ENCODE measurements at places on chromosomes 6 and 20. TPM values are rescaled to one million over a fixed set of nuclear protein-coding genes. Genes with fewer than 3 reads are reported as not detected.

The SRSF12 gene
- 1.1 TPM for total RNA-seq

GRCh38 chr20:16749573-16749972 lies 1.4 kb downstream of the OTOR start:
- H3K4me3 ChIP-seq = no peak overlapping the region
- no peak overlapping the region for H3K27ac ChIP-seq
- DNase-seq = no peak
- no peaks in the 10 kb centered on the region for H3K27me3 ChIP-seq
- no peaks in the 10 kb centered on the region for H3K4me1 ChIP-seq

The OOEP gene
- not detected for total RNA-seq

GRCh38 chr6:138765896-138766655 lies 7.5 kb upstream of the CCDC28A start:
- H3K4me3 ChIP-seq = no peak overlapping the region
- no peaks in the 10 kb centered on the region for H3K27me3 ChIP-seq
- no peaks in the 10 kb centered on the region for H3K4me1 ChIP-seq
- no peaks in the 10 kb centered on the region for H3K36me3 ChIP-seq
- DNase-seq = no peak

The TAF8 gene
- 26.7 TPM for total RNA-seq

GRCh38 chr6:12769556-12770256 lies 53.1 kb downstream of the PHACTR1 start:
- no peak overlapping the region for H3K4me3 ChIP-seq
- no peak overlapping the region for H3K27ac ChIP-seq
- H3K36me3 ChIP-seq = no peaks in the 10 kb centered on the region
- H3K27me3 ChIP-seq = no peaks in the 10 kb centered on the region
- no peaks in the 10 kb centered on the region for H3K4me1 ChIP-seq

DNA sequence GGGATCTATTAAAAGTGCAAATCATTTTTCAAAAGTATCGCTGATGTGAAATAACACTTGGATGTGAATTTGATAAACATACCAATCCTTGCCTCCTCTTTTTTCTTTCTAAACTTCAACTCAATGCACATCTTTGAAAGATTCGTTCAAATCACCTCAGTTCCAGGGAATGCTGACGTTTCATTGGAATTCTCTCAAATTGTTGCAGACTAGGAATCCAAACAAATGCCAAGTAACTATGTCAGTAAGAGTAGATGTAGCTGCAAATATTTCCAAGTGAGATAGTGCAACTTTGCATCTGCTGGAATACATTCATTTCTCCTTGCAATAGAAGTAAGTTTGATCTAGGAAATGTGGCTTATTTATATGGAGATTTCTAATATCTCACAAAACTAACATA lies 220.7 kb downstream of the FUT9 start:
- no peaks in the 10 kb centered on the region for H3K4me1 ChIP-seq
- no peaks in the 10 kb centered on the region for H3K36me3 ChIP-seq
- H3K4me3 ChIP-seq = no peak overlapping the region
- no peaks in the 10 kb centered on the region for H3K27me3 ChIP-seq
- H3K27ac ChIP-seq = no peak overlapping the region
- no peak for DNase-seq

The EFCAB8 gene
- 0.83 TPM for total RNA-seq

The HLA-DRB1 gene
- 23.5 TPM for total RNA-seq

DNA sequence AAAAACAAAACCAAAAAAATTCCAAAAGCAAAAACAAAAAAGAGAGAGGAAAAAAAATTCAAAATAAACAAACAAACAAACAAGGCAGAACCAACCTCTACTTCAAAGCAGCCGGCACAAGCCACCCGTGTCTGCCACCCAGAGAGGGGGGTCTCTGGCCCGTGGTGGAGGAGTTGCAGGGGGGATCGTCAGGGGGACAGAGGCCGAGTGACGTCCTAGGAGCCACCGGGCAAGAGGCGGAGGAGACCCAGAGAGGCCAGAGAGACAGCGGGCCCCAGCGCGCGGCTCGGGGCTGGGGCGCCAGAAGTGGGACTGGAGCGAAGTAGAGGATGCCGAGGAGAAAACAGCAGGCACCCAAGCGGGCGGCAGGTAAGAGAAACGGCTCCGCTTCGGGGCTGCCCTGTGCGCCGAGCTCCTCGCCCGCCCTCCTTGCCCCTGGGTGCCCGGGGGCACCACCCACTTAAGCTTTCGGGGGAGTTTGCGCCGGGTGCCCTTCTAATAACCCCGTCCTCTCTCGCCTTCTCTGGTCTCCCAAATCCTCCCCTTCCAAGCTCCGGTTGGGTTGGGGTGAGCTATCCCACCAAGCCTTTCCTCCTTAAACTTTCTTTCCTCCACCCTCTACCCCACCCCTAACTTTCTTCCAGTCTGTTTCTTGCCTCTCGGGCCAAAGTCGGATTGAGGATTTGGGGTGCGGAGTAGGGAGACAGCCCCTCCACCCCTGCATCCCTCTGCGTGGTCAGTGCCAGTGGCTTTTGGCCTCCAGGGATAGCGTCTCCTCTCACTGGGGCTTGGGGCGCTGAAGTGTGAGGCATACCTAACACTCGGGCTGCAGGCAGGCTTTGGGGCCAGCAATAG lies 1.0 kb downstream of the TSHZ2 start:
- H3K4me3 ChIP-seq = peak overlapping the region; percentile 46
- peak overlapping the region; percentile 67 for H3K27ac ChIP-seq
- H3K4me1 ChIP-seq = peaks cover 3% of the 10 kb centered on the region
- no peaks in the 10 kb centered on the region for H3K36me3 ChIP-seq
- H3K27me3 ChIP-seq = peaks cover 30% of the 10 kb centered on the region
- peak; percentile 64 for DNase-seq
